ENCODE measurements at places on chromosomes 2 and 18.

DNA sequence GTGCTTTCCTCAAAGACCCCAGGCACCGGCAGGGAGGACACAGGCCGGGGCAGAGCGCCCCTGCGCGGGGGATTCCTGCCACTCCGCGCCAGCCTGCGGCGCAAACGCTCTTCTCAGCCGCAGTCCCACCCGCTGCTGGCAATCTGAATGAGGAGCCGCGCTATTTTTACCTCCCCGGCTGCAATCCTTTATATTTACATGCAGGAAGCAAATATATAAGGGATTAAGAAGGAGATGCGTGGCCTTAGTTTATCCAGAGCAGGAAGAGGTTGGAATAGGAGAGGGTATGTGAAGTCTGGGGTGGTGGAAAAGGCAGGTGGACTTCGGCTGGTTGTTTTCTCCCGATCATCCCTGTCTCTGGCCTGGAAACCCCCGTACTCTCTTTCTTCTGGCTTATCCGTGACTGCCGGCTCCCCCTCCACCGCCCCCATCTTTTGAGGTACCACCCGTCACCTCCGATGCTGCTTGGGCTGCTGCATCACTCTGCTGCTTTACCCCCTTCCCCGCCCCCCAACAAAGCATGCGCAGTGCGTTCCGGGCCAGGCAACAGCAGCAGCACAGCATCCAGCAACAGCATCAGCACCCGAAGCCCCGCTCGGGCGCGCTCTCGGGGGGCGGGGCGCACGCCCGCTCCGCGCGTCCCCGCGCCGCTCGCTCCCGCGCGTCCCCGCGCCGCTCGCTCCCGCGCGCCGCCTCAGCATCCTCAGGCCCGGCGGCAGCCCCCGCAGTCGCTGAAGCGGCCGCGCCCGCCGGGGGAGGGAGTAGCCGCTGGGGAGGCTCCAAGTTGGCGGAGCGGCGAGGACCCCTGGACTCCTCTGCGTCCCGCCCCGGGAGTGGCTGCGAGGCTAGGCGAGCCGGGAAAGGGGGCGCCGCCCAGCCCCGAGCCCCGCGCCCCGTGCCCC, at the start of gene ADAM23:
Gene ADAM23 (plus strand): TSS at position 700 of the 902 bp plus-strand sequence. CDS start 335 bp downstream, outside the sequence.
- DNase-seq, result peak; percentile 27

- DNase-seq, result no peak
These were observed 115.3 kb upstream of the ITGB6 start for GRCh38 chr2:160315337-160315736.

DNA sequence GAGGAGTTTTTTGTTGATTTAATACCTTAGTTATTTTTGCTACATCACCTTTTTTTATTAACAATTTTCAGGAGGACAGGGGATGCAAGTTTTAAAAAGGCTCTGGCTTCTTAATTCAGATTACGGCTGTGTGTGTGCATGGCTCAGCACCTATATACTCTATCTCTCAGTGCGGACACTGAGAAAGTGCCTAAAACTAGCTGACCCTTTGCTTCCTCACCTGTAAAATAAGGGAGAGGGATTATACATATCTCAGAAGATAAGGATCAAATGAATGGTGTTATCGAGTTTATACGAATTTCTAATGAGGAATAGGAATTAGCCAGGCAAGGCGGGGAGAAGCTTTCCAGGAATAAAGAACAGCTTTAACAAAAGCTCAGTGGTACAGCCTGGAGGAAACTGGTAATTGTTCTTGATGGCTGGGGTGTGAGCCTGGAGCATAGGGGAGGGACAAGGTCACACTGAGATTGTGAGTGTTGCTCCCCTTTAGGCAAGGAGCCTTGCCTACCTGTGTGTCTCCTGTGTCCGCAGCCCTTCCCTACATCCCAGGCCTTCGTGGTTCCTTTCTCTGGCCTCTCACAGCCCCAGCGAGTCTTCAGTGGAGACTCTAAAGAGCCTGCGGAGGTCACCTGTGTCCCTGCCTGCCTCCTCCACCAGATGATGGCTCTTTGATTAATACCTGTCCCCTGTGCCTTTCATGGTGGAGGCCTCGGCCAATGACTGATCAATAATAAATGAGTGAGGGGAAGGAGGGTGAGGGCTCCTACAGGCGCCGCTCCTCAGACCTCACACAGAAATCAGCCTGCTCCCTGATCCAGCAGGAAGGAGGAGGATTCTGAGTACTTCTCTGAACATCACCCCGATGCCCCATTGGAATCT, 92.7 kb downstream of the DDX1 start:
- no peak for DNase-seq

GRCh38 chr2:78355967-78356366, 669.5 kb upstream of the REG3G start:
- no peak for DNase-seq

GRCh38 chr18:79314838-79315388, 80.8 kb upstream of the NFATC1 start:
- DNase-seq, result no peak

DNA sequence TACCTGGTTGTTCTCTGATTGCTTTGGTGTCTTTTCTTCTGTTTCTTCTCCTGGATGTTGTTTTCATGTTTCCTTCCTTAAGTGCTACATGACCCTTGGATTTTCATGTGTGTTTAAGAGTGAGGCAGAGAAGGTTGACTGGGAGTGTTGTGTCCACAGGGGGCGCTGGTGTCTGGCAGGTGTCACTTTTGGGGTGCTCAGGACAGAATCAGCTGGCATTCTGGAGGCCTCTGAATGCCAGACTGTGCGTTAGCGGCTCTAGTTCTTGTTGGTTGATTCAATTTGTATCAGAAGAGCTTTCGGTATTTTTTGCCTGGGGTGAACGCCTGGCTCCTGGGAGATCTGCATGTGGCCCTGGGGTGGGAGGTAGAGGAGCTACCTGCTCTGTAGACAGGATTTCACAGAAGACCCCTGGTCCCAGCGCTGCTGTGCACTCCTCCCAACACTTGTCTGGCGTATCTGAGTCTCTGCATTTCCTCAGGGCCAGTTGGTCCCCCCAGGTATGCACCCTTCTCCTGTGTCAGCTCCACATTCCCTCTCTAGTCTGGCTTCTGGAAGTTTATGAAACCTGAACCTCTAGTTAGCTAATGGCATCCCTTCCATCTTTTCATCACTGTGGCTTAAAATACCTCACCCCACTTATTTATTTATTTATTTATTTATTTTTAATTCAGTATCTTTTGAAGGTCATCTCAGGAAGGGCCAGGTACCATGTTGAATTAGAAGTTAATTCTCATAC, 1.1 kb downstream of the GREB1 start:
- DNase-seq, result no peak

DNA sequence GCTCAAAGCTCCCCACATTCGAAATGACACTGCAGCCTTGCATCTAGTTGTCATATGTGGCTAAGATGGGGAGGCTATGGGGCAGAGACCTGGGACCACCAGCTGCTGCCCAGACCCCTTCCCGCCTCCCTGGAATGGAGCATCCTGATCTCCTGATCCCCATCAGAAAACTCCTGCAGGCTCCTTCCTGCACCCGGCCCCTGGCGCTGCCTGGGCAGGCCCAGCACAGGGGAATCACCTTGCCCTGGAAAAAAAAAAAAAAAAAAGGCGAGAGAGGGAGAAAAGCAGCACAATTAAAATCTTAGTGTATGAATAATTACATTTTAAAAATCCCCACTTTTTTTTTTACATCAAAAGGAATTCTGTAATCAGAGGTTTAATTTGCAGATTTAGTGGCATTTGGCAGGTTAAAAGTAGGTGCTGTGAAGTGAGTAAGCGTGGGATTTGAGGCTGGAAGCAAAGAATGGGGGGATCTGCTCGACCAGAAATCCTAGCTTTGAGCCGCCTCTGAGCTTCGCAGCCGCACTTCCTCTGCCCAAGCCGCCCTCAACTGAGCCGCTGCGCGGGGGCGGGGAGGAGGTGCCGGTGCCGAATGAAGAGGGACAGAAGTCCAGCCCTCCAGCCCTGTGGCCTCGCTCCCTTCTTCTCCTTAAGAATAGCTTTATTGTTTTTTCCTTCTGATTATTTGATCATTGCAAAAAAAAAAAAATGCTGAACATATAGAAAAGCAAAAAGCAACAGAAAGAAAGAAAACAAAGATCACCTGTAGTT, 30.0 kb downstream of the THNSL2 start:
- DNase-seq, result peak; percentile 27

- DNase-seq, result no peak
These were observed 14.2 kb downstream of the GALNT5 start for GRCh38 chr2:157271590-157272203.

DNA sequence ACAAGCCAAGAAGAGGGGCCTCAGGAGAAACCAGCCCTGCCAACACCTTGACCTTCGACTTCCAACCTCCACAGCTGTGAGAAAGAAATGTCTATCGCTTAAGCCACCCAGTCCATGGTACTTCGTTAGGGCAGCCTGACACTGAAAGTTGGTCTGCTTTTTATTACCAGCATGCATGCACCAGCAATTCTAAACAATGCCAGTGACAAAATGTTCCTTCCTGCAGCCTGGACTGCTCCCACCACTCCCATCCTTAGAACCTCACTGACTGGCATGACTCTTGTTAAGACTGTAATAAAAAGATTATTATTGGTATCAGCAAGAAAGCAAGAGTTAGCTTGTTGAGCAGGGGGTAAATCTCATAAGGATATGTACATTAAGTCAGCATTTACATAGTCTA, 33.6 kb downstream of the TMEM177 start:
- no peak for DNase-seq

DNA sequence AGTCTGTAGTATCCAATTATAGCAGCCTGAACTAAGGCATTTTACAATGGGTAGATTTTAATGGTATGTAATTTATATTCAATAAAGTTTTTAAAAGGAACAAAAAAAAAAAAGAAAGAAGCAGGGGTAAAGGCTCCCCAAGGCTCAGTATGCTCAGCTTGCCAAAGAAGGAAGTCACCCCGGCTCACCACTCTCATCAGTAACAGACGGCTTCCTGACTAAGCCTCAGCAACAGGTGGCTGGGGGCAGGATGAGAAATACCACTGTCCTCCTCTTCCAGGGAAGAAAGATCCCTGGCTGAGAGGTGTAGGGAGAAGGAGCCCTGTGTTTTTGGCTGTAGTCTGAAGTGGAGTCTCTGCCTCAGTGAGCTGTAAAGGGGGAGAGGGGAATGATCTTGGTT, 121.2 kb downstream of the ARHGEF4 start:
- DNase-seq, result no peak

- no peak for DNase-seq
These were observed 11.8 kb upstream of the FTCDNL1 start for GRCh38 chr2:199862788-199863187.

DNA sequence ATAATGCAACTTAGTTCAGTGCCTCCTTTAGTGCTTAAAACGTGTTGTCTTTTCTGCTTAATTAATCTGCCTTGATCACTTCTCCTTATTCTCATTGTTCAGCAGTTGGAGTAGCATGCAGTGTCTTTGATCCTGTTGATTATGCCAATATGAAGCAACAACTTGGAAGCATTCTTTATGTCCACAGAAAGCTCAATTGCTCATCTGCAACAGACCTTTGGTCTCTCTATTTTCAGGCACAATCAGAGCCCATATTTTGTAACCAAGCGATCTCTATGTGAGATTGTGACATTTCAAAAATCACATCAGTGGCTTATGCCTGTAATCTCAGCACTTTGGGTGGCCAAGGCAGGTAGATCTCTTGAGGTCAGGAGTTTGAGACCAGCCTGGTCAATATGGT, 217.3 kb downstream of the NYAP2 start:
- DNase-seq, result no peak

DNA sequence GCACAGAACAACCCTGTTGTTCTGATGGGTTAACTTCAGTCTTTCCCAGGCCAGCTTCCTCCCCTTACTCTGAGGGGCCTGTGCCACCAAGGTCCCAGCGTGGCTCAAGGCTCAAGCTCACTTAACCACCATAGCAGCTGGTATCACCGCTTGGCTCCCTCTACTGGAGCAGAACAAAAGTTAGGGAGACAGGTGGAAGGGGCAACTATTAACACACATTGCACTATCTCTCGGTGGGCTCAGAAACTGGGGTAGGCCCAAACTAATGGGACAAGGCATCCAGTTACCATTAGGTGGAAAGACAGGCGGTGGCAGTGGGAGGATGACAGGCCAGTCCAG, 88.7 kb upstream of the ATL2 start:
- peak; percentile 13 for DNase-seq

DNA sequence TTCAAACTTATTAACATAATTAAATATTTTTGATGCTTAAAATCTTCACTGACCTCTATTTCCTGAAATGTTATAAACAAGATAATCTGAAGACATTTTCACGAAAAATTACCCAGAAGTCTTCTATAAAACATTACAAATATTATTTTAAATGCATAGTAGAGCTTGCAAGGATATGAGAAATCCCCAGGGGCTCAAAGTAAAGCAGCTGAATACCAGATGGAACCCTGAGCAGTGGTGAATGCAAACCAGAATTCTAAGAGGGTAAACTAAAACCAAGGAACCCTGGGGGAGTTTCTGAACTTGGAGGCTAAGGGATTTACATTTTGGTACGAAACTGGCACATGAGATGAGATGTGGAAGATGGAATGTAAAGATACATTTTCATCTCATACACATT, 83.6 kb downstream of the FSHR start:
- DNase-seq, result no peak

- DNase-seq, result no peak
These were observed 13.6 kb downstream of the ASAP2 start for GRCh38 chr2:9220201-9220600.

GRCh38 chr2:41475959-41476358, 571.9 kb upstream of the PKDCC start:
- no peak for DNase-seq

DNA sequence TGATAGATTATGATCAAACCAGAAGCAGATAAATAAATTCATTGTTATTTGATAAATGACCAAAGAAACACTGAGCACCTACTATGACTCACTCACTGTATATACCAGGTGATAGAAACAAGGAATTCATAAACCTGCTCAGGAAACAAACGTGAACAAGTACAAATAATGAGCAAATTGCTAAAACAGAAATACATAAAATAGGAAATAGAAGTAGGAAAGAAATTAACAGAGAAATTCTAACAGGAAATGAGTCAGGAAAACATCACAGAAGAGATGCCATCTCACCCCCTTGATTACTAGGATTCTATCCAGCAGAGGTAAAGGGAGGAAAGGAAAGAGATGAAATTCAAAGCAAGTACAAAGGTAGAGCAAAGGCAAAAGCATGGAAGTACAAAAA, 31.3 kb downstream of the EXOC6B start:
- DNase-seq, result no peak

GRCh38 chr2:120632796-120633646, 102.6 kb upstream of the GLI2 start:
- DNase-seq, result no peak

- peak; percentile 67 for DNase-seq
These were observed 181.7 kb downstream of the ANAPC1 start for GRCh38 chr2:111702119-111702803.

DNA sequence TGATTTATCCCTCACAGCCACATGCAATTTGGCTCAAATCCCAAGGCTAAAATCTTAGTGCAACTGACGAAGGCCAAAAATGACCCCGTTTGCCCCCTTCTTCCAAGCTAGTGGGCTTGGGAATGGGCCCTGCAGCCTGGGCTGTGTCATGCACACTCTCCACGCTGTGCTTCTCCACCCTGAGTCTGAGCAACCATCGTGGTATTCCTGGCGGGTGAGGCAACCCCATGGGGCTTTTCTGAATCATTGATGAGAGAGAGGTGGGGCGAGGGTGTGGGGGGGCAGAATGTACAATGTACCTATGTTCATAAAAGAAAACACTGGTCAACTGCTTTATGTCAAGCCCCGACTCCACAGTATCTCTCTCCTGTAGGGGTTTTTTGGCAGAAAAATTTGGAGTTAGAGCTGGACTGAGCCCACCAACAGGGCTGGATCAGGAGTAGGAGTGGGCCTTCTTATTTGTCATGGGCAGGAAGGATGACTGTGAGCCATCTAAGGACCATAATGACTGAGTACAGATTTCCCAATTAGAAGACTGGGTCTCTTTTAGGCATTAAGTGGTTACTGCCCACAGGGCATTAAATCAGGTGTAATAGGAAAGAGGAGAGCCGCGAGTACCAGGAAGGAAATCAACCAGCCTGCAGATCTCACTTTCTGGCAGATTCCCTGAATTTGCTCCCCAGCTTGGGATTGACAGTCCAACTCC, 8.9 kb downstream of the SULT1C2 start:
- no peak for DNase-seq

All from CD4-positive, alpha-beta T cell treated with Interferon alpha-2 for 1 hour (primary cell).